ENCODE measurements at places on chromosomes 7 and 10.

DNA sequence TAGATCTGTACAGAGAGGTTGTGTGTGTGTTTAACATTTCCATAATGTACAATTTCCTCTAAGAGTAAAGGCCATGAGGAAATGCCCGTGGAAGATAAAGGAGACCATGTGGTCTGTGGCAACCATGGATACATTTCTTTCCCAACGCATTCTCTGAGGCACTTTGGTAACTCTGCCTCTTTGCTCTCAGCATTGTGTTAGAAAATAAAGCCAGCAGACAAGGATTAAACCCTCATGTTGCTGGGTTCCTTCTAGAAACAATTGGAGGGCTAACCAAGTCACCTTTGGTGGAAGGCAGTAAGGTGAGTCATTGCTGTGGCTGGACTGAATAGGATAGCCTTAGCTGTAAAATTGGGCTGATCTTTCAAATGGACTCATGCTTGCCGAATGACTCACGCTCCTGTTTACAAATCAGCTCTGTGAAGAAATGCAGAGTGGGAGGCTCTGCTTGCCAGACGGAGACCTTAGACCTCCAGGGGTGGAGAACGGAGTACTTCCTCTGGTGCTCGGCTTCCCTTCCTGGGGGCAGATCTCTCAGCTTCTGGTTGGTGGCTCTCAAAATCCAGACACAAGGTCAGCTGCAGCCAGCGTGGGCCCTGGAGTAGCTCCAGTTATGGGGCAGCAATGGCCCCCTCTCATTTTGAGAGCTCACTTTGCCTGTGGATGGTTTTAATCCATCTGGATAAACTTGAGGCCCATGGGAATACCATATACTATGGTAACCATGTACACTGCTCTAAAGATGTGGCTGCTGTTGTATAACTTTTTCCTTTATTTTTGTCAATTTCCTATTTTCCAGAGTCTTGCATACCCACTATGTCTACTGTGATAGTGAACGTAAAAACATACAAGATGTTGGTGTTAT, 137.3 kb downstream of the TCF7L2 start:
- DNase-seq: no peak

- no peak for DNase-seq
Observed at GRCh38 chr10:101261702-101262101, 32.4 kb upstream of the LBX1 start.

- DNase-seq: no peak
Observed at GRCh38 chr7:139844779-139845442, 15.8 kb downstream of the TBXAS1 start.

DNA sequence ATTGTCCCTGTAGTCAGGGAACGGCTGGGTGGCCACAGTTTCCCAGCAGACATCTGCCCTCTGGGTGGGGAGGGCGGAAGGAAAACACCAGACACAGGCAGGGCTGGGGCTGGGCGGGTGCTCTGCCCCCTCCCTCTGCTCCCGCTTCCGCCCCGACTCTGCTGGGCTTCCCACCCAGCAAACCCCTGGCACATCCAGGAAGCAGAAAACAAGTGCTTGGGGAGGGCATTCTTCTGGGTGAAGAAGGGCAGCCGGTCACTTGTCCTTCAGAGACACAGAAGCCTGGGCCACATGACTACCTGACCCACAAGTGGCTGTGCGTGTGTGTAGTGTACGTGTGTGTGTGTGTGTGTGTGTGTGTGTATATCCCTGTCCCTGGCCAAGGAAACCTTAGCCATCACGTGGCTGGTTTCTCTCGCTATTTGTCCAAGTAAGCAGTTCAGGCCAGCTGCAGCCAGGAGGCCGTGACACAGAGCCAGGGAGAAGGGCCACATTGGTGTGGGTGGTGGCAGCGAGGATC, 77.9 kb downstream of the ZMIZ1 start:
- no peak for DNase-seq

DNA sequence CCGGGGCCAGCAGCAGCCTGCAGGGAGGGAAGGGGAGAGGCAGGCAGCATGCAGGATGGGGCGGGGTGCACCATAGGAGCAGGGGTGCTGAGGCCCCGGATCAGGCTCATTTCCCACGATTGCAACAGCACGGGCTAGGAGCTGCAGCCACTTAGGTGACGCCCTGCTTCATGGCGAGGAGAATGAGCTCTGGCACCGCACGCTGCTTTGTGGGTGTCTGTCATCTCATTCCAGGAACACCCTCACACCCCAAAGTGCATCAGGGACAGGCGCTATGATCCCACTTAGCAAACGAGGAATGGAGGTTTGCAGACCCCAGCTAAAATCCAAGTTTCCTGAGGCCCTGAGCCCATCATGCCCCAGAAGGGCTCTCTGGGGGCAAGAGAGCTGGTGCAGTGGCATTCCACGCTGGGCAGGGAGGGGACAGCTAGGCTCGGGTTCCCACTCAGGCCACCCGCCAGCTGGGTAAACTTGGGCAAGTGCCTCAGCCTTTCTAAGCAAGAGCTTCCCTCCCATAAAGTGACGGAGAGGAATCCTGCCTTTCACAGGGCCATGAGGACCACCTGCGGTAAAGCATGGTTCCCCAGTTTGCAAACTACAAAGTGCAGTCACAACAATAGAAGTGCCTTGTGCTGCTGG, 9.3 kb downstream of the KCNH2 start:
- no peak for DNase-seq

DNA sequence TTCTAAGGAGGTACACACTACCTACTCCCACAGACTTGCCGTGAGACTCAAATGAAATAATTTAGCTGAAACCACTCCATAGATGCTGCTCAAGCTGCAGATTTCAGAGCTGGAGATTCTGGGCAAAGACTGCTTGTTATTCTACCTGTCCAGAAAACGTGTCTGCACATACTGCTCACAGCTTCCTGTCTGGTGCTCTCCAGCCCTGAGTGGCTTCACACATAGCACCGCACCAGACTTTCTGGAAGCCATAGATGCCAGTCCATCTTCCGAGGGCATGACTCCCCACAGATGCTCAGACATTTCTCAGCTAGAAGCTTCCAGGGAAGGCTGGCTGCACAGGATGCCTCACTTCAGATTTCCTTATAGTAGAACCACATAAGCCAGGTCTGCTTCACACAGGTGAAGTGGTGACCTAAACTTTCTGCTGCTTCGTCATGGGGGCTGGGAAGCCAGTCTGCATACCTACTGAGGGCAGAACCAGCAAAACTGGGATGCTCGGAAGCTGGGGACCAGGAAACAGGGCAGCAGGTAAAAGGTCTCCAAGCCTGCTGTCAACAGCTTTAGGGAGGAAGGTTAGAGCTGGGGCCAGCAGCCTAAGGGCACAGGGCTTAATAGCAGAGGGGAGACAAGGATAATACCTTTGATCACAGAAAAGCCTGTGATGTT, 18.2 kb downstream of the CCDC6 start:
- no peak for DNase-seq

GRCh38 chr7:83415840-83416239, 233.1 kb downstream of the SEMA3E start:
- no peak for DNase-seq

GRCh38 chr10:79292026-79292766, 55.1 kb upstream of the PPIF start:
- DNase-seq: no peak

DNA sequence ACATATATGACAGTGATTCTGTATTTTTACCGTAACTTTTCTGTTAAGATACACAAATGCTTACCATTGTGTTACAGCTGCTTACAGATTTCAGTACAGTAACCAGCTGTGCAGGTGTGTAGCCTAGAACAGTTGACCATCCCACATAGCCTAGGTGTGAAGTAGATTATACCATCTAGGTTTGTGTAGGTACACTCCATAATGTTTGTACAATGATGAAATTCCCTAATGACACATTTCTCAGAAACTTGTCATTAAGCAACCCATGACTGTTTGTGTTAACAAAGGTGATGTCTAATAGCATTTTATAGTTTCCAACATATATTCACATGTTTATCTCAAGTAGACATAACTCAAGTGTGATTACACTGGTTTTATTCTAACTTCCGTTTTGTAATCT, 218.5 kb downstream of the PLXDC2 start:
- no peak for DNase-seq

- no peak for DNase-seq
Observed at GRCh38 chr10:48282829-48283228, 8.3 kb upstream of the FRMPD2 start.

DNA sequence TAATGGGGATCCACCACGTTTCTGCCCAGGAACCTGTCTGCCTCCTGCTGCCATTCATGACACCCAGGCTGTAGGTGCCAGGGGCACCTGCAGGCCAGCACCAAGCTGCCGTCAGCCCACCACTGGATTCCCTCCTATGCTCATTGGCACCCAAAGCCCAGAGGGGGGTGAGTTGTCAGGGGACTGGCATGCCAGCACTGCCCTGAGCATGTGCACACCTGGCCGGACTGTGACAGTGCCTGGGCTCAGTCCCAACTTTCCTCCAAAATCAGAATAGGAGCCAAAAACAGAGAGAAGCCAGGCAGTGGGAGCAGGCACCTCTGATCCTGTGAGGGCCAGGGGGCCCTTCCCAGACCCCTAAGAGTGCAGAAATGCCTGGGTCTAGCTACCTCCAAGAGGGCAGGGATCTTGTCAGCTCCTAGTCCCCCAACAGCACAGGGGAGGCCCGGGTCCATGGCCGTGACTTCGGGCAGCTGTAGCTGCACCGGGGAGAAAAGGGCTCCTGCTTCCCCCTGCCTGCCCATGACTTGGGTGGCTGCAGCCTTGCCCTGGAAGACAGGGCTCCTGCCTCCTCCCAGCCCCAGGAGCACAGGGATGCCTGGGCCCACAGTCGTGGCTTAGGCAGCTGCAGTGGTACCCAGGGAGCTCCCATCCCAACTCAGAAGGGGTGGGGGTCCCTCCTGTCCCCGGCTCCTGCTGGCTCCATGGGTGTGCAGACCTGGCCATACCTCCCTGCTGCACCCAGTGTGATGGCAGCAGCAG, 249.8 kb upstream of the DKK1 start:
- no peak for DNase-seq

DNA sequence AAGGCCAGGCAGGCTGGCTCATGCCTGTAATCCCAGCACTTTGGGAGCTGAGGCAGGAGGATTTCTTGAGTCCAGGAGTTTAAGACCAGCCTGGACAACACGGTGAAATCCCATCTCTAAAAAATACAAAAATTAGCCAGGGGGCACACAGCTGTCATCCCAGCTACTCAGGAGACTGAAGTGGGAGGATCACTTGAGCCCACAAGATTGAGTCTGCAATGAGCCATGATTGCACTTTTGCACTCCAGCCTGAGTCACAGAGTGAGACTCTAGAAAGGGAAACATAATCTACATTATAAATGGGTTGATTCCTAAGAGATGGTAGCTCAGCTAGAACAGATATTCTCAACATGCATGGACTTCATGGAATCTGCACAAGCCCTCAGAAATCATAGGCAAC, 6.3 kb upstream of the LIPF start:
- no peak for DNase-seq

DNA sequence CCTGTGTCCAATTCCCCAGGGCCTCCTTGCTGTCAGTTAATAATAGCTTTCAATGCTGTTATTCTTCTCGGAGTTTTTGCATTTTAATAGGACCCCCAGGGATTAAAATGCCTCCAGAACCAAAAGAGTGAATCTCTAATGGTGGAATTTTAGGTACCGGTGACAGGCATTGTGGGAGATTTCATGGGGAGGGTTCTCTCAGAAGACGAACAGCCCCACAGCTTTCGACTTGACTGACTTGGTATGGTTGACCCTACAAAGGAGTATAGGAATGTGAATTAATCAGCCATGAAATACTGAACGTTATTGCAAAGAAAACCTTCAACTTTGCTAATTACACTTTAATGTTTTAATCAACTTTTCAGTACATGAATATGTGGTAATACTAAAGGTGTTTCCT, 206.3 kb upstream of the FZD8 start:
- no peak for DNase-seq

- no peak for DNase-seq
Observed at GRCh38 chr10:129096065-129096984, 370.7 kb upstream of the MGMT start.

DNA sequence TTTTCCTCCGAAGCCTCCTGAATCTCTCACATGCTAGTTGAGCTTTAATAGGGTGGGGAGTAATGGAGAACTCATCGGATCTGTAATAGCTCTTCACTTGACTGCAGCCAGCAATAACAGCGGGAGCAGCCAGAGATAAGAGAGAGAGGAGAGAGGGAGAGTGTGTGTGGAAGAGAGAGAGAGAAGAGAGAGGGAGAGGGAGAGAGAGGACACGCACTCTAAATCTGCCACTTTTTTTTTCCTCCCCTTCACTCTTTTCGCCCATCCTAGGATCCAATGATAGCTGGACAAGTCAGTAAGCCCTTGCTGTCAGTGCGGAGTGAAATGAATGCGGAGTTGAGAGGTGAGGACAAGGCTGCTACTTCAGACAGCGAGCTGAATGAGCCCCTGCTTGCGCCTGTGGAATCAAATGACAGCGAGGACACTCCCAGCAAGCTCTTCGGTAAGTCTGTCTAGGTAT, 107.9 kb downstream of the POU6F2 start:
- peak; percentile 82 for DNase-seq

Measured in NCI-H187 (cell line).